ENCODE measurements at places on chromosomes 5 and 9.

GRCh38 chr5:150723845-150724244 lies 23.0 kb upstream of the RBM22 start:
- no peak for DNase-seq

GRCh38 chr5:139120521-139120920 lies 77.6 kb downstream of the SIL1 start:
- no peak for DNase-seq

DNA sequence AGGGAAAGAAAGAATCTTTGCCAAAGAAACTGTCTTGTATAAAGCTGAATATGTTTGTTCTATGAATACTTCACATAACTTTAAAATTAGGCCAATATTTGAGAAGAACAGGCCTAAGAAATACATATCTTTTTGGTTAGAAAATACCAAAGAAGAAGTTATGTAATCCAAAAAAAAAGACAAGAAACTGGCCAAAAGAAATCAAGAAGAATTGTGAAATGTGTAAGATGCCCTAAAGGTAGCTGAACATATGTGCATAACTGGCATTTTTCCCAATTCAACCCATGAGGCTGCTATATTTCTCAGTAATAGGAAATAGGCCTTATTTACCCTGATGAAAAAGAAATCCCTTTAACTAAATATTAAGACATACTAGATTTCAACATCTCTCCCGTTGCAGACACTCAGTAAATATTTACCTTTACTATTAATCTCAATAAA lies 290.0 kb downstream of the CETN3 start:
- DNase-seq, result peak; percentile 21

DNA sequence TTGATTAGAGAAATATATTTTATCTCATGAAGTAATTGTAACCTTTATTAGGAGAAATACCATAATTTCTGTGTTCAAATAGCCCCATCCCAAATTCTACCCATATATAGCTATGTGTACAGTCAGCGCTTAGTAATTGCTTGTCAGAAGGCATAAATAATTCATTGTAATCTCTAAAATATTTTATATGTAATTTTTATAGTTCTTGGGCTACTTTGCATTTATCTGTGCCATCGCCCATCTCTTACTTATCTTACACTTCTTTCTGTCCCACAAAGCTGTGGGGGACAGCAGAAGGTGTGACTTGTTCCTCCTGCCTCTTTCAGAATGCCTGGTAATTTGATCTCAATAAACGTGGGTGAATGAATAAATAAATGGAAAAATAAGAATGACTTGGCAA lies 5.5 kb downstream of the ADAMTSL1 start:
- no peak for DNase-seq

DNA sequence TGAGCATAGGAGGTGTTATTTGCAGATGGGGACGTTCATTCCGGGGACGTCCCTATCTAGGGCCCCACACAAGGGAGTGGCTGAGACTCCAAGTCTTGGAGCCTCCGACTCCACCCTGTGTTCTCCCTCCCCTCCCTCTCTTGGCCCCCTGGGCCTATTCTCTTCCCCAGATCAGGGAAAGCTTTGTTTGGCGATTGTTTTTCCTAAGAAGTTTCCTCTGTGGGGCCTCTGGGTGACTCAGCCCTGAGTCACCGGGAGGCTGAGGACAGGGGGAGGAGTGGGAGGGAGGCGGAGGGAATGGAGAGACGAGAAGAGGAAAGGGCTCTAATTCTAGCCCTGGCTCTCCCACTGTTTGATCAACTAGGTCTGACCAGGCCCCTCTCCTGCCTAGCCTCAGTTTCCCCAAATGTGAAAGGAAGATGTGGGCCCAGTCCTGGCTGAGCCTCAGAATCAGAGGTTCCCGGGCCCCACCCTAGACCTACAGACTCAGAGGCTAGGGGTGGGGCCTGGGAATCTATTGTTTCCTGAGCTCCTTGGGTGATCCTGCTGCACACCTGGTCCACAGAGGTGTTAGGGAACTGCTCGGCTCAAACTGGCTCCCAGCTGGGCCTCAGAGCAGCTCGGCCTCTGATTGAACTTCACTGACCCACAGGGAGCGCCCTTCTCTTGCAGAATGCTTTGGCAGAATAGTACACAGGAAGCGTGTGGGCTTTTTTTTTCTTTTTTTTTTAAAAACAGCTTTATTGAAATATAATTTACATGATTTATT lies 19.2 kb downstream of the GSN start:
- no peak for DNase-seq

- DNase-seq, result no peak
These were observed 145.7 kb downstream of the EBF1 start for GRCh38 chr5:158953929-158954534.

DNA sequence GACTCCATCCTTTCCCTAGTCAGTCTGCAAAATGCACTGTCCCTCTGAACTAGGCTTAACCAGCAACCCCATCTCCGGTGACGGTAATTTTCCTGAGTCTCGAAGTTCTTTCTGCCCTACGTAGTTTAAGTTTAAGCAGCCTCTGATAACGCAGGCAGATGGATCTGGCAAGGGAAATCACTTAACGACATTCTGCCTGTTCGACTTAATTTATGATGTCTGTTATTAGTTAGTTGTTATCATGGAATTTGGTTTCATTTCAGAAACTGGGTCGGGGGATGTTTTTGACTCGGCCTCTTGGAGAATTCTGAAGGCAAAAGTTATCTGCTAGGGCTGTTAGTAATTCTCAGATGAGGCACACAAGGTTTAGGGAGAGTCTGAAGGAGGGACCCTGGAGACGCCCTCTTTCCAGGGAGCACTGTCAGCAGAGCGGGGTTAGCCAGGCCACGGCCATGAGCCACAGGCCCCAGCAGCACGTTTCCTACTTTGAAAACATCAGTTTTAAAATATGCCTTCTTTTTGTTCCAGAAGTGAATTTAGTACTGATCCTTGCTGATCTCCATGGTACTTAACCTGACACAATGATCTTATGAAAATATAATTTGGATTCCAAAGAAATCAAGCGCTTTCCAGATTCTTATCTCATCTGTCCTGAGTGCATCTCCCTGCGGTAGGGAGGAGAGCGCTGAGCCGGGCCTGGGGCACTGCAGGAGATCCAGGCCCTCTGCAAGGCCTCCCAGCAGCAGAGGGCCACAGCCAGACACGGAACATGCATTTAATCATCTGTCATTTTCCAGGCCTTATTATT lies 171.0 kb upstream of the OTULINL start:
- DNase-seq, result no peak

- DNase-seq, result no peak
These were observed 353.6 kb downstream of the SEMA5A start for GRCh38 chr5:9192266-9192665.

Data from NCI-H446 treated with DMSO at 0.1 percent for 48 hours (cell line).